EH (cell line): ENCODE measurements at places on chromosomes 1 and 21.

DNA sequence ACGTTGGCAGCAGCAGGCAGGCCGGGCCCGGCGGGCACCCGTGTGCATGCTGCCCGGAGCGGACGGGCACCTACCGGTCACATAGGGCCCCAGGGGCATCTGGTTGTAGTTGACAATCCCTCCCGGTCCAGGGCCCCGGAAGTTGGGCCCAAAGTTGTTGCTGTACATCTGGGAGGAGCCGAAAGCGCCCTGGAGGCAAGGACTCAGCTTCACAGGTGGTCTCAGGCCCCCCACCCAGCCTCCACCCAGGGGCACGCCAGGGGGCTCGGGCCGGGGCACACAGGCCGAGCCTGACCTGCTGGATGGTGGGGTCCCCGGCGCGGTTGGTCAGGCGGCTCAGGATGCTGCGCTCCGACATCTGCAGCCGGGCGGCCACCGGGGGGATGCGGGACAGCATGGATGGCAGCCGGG, 60.6 kb downstream of the KCNAB2 start:
- no peak for DNase-seq

- peak; percentile 76 for DNase-seq
These were observed 33.2 kb downstream of the NHLH2 start for GRCh38 chr1:115807723-115808122.

DNA sequence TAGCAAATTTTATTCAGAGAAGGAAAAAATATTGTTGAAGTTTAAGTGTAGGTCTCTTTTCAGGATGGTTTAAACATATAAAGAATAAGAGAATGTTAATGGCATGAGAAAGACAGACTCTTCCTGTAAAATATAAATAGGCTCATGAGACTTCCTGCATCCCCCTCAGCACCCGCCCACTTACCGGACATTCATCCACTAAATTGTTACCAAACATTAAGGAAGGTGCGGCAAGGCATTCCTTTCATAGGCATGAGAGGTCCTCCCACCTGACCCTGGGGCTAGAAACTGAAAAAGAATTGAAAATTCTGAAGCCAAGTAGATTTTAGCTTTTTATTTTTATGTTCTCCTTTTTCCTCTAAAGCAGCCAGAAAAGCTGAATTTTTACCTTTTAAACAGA, 10.6 kb upstream of the USP1 start:
- DNase-seq, result no peak

DNA sequence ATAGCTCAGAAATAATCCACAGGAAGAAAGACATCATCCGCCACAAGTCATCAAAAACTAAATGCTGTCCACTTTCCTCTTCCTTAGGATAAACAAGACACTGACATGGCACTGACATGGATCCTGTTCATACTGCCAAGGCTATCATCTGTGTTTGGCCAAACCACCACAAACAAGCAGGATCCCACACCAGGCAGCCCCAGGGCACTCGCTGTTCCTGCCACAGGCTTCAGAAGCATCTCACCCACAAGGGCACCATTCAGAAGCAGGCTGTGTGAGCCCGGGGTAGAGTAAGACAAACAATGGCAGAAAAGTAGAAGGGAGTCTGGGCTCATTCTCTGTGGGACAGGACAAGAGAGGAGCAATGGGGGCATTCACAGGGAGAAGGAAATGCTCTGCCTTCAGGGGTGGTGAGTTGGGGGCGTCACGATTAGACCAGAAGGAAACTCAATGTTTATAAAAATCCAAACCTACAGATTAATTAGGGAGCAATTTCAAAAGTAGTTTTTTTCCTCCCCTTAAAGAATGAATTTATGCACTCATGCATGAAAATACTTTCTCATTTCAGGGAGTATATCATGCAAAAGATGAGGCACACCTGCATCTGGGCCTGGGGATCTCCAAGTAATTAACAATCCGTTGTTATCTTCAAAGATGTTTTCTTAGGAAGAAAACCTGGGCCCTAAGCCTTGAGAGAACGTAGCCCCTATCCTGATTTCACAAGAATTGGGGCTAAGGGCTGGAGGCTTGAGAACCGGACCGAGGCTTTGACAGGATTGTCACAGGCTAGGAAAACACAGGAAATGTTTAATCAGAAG, 43.3 kb upstream of the ATP1A1 start:
- DNase-seq, result no peak

DNA sequence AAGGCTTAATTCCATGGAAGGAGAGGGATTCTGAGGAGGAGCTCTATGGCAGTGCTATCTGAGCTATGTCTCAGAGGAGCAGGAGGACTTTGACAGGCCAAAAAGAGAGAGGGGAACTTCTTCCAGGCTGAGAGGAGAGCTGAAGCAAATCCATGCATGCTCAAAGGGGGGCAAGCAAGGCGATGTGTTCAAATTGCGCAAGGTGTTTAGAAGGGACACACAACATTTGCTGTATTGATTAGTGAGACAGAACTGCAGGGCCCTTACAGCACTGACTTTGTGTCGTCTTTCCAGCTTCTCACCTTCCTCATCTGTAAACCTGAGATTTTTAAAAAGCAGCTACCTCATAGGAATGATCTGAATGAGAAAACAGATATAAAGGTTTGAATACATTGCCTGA, 145.3 kb downstream of the DAB1 start:
- DNase-seq, result no peak

- DNase-seq, result peak; percentile 23
These were observed 36.0 kb upstream of the DHCR24 start for GRCh38 chr1:54922921-54923421.

DNA sequence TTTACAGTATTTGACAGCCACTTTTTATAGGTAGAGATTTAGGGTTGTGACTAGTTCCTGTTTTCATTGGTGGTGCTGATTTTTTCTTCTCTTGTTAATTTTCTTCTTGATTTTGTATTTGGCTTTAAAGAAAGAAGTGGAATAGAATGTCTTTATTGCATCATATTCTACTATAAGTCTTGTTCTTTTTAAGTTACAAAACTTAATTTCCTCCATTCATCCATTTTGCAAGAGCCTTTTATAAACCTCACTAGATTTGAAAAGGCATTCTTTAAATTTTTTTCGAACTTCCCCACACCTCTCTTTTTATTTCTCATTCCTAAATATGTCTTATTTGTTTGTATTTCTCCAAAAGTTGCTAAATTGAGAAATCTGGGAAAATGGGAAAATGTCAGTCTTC, 1368.6 kb upstream of the ADGRL4 start:
- DNase-seq, result peak; percentile 9

- DNase-seq, result no peak
These were observed 26.4 kb downstream of the LDLRAP1 start for GRCh38 chr1:25569597-25570396.

DNA sequence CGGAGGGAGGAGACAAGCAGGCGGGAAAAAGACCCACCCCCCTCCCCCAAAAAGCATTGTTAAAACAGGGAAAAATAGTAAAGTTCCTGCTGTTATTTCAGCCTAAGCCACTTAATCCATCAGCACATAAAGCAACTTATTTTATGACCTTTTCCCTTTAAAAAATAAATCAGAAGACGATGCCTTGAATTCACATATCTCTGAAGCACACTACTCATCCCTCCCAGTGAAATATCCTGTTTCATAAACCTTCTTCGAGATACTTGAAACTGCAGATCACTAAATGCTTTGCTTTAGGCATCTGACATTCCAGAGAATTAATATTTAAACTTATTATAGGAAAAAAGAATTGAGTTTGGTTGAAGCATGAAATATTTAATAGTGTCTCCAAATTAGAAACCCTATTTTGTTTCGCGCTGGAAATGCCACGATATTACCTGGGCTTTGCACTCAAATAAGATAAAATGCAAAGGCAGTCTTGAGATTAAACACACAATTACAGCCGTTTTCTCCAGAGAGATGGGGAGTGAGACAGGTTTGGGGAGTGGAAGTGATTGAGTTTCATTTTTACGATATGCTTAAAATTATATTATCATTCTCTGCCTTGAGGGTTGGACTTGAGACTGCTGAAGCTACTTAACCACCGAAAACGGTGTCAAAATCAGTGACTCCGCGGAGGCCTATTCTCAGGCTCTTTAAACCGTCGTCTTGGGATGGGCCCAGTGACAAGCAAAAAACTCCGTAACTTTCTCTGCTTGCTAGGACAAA, 9.3 kb downstream of the GLIS1 start:
- no peak for DNase-seq

DNA sequence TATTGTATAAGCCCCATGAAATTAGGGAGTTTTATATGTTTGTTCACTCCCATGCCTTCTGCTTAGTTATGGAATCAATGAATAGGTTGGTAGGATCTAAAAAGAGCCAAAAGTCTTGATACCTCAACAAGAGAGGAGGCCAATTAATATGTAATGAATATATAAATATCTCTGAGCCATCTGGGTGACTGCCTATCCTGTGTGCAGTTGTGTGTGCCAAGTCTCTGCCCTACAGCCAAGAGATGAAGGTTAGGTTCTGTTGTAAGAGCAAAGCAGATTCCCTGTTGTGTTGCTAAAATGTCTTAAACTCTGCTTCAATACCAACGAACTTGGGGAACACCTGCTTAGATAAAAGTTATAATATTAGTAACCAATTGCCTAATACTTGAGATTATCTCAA, 61.8 kb upstream of the GORAB start:
- DNase-seq, result no peak

GRCh38 chr21:44495611-44496563, 40.6 kb downstream of the LRRC3 start:
- DNase-seq, result no peak

DNA sequence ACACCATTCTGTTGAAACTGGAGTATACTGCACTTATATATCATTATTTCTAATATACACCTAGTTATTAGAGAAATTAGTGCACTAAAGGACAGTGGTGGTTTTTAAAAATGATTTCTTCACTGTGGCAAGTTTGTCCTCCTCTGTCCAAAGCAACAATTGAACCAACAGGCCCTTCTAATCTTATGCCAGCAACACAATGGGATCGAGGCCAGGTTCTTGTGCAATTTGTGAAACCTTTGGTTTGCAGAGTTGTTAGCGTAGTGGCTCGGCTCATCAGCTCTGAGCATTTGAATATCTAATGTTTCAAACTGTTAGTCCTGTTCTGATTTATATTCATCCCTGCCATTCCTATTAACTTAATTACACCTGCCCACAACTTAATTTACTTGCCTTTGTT, 9.9 kb upstream of the LRRC39 start:
- no peak for DNase-seq

DNA sequence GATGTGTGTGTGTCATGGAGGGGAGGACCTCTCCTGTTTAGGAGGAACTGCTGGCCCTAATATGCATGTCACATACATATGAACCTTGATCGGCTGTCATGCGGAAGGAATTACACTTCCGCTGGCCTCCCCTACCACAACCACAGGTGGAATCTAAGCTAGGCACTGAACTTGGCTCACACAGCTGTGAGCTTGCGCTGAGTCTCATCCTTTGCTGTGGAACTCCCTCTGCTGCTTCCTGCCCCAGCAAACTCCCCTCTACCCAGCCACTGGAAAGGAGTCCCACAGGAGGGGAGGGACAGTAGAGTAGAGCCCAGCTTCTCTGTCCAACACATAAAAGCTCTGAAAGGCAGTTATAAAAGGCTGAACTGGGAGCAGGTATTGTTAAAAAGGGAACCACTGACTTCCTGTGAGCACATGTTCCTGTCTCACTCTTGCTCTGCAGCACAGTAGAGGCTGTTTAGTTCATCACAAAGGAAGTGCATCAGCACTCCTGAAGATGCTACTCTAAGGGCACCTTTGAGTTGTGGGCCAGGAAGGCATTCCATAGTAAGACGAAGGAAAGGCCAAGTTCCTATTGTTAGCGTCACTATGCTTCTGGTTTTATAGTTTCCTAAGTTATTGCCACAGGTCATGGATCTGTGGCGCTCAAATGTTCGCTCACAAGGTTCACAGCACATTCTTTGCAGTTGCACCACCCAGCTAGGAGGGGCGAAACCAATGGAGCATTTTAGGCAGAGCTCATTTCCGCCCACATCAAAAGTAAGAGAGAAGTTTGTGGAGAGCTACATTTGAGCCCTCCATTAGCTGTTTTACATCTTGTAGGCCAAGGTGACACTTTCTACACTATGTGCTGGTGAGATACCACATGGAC, 17.7 kb upstream of the PTPRC start:
- DNase-seq, result no peak

GRCh38 chr1:32020339-32020738, 6.7 kb downstream of the KHDRBS1 start:
- no peak for DNase-seq

DNA sequence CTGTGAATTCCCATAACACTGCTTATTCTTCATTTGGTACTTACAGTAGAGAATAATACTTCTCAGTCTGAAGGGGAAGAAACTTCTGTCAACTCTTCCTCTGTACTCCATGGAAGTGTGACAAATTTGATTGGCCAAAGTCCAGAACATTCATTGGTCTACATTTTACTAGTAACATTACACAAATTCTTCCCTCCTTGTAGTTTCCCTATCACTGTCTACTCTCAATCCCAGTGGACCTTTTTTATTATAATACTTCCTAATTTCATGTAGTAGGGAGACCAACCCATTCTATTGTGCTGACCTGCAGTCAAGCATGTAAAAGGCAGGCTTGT, 74.7 kb downstream of the ALG6 start:
- DNase-seq, result peak; percentile 60

- no peak for DNase-seq
These were observed 22.0 kb upstream of the IFNLR1 start for GRCh38 chr1:24209097-24209496.

DNA sequence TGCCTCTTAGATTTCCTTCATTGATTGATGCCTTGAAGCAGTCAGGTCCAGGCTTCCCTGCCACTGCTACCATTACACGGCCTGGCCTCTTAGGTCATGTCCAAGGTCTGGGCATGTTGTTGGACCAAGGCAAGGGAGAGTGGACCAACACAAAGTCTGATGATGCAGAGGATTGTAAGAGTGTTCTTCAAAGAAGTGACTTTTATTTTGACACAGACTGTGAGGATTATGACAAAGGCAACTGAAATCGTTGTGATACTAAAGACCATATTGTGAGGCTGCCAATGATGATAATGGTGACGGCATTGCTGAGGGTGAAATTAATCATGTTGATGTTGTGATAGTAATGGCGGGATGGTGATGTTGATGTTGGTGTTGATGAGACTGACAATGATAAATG, 149.5 kb downstream of the GRIK3 start:
- no peak for DNase-seq

GRCh38 chr1:151237678-151238466, 16.7 kb upstream of the PSMD4 start:
- no peak for DNase-seq

GRCh38 chr1:54367613-54368012, 38.6 kb downstream of the SSBP3 start:
- peak; percentile 47 for DNase-seq

DNA sequence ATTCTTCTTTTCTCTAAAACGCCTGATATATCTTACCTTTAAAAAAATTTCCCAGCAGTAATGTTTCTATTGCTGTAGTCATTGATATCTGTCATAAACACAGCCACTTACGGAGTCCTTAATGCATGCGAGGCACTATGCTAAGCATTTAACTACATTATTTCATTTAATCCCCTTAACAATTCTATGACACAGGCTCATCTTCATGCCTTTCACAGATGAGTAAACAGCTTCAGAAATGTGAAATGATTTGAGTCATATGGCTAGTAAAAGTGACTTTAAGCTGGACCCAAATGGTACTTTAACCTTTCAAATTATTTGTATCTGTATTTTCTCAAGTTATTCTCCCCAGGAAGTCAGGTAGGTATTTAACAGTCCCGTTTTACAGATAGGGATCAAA, 125.1 kb upstream of the FGGY start:
- no peak for DNase-seq
